Progenitor cell of endocrine pancreas (in vitro differentiated cells): ENCODE measurements at places on chromosomes 7 and 10. TPM values are rescaled to one million over a fixed set of nuclear protein-coding genes. Genes with fewer than 3 reads are reported as not detected.

Gene NUTM2D
- total RNA-seq: 9.8 and 10.7 TPM in 2 replicates

DNA sequence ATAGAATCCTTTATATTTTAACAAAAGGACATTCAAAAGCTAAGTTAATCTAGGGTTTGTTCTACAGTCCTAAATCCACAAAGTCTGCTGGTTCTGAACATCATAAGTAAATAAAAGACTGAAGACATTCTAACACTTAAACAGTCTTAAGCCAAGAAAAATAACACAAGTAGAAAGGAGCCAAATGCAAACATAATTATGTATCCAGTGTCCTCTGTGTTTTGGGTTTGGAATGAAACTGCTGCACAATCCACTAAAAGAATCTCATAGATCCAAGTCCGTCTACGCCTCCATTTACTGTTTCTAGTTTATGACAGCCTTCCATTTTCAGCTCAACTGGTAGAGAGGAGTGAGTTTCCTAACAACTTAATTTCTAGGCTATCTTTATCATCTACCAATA is 623.6 kb upstream of the FZD8 start:
- no peak overlapping the region for H3K4me3 ChIP-seq
- H3K27ac ChIP-seq: no peak overlapping the region
- no peak for DNase-seq
- no peaks in the 10 kb centered on the region for H3K36me3 ChIP-seq
- no peaks in the 10 kb centered on the region for H3K27me3 ChIP-seq

Gene SLIT1
- total RNA-seq: 23.8 and 25.5 TPM in 2 replicates

GRCh38 chr7:128714701-128715495 is 24.3 kb upstream of the CALU start:
- peaks cover 4% of the 10 kb centered on the region for H3K4me1 ChIP-seq
- H3K36me3 ChIP-seq: no peaks in the 10 kb centered on the region
- H3K4me3 ChIP-seq: no peak overlapping the region
- peaks cover 14% of the 10 kb centered on the region for H3K27me3 ChIP-seq
- no peak for DNase-seq

DNA sequence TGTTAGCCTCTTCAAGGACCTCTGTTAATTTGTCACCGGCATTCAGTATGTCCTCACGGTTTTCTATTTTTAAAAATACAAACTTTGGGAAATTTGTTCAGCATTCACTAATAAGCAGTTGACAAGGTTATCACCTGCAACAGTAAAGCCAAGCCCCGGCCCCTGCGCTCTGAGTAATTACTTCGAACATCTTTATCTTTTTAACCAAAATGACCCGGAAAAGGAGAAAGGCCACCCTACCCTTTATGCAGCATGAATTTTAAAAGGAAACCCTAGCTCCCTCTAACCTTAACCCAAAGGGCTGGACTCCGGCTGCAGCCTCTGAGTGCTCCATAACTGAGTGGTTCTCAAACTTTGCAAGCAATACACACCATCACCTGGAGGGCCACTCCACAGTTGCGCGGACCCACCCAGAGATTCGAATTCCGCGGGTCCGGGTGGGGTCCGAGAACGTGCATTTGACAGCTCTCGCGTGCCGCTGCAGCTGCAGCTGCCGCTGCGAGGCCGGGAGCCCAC is 940 bp downstream of the NSMCE4A start:
- H3K4me3 ChIP-seq: peak overlapping the region; percentile 80
- H3K36me3 ChIP-seq: peaks cover 10% of the 10 kb centered on the region
- H3K27me3 ChIP-seq: no peaks in the 10 kb centered on the region

Gene ARHGAP22
- total RNA-seq: 3.8 and 4.7 TPM in 2 replicates

Gene RSPH10B
- total RNA-seq: 1.5 and 2.0 TPM in 2 replicates
